ENCODE measurements at places on chromosomes 1 and 21.

DNA sequence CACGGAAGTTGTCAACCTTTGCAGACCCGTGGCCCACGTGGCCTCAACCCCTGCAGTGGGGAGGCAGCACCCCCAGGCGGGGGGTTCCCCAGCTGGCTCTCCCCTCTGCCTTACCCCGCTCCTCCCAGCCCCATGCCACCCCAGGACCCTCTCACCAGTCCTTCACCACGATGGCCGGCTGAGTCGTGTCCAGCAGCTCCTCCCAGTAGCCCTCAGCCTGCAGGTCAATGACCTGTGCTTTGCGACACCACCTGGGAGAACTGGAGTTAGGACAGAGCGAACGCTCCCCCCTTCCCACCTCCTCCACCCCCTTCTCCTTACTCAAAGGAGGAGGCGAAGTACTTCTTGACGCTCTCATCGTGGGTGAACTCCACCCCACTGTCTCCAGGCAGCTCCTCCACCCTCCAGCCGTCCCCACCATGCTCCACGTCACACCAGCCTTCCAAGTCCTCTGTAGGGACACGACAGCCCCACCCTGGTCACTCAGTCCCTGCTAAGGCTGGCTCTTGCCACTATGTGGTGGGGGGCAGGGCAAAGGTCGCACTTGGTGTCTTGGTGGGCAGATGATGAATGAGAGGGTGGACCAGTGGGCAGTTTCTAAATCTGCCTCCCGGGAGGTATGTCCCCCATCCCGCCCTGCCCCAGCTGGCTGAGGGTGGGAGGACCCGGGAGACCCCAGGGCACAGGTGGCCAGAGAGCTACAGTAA, 4.5 kb downstream of the FBXO2 start:
- no peak for DNase-seq

DNA sequence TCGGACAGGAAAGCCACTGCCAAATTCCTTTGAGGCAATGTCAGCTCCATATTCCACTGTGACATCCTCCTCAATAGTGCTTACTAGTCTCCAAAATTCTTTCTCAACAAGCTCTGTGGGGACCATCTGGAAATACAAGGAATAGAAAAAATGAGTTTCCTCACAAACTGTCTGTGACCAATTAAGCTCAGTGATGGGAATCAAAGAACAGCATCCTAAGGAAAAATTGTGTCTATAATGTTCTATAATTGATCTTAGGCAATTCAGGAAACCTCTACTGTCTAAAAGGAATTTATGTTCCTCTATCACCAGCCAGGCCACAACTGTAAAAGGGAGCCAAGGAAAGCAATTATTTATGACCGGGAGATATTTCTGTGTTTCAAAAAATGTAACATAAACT, 46.1 kb upstream of the SYT2 start:
- DNase-seq, result no peak

GRCh38 chr1:55064071-55064581, 24.8 kb downstream of the PCSK9 start:
- DNase-seq, result no peak

GRCh38 chr1:50605186-50605875, 182.1 kb upstream of the DMRTA2 start:
- DNase-seq, result no peak

DNA sequence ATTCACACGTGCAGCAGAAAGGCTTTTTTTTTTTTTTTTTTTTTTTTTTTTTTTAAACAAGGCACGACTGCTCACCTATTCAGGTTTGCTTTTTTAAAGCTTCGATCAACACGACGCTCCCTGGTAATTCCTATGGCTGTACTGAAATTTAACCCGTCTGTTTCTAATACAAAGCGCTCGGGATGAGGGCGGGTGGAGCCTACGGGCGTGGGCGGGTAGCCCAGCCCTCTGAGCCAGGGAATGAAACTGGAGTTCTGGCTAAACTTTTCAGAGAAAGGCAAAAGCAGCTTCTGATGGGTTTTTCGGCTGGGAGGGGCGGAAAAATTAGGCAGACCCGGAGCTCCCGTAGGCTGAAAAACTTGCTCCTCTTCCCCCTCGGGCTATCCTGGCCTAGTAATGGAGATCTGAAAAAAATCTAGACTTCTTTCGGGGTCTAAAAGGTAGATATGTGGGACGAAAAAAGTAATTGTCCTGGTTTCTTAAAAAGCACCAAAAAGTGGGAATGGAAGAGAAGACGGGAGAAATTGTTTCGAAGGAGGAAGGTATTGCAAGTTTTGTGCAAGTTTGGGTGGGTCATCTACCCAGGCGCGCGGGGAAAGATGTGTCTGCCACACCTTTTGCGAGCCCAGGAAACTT, 7.4 kb downstream of the NR5A2 start:
- DNase-seq, result no peak

- DNase-seq, result no peak
Observed at GRCh38 chr1:8239306-8240023, 78.4 kb upstream of the SLC45A1 start.

DNA sequence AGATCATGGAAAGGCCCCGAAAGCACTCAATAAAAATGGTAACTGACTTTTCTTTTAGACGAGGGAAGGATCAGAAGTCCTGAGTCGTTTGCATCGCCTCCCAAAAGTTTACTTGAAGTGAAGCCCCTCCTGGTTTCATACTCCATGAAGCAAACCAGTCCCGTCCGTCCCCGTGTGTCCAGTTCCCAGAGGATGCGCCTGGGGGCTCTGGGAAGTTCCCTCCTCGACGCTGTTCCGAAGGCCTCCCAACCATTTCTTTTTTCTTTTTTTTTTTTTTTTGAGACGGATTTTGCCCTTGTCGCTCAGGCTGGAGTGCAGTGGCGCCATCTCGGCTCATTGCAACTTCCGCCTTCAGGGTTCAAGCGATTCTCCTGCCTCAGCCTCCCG, 661 bp upstream of the OSCP1 start:
- DNase-seq, result no peak

- no peak for DNase-seq
Observed at GRCh38 chr1:218890451-218890850, 283.2 kb upstream of the LYPLAL1 start.

- DNase-seq, result no peak
Observed at GRCh38 chr1:1205769-1206375, 520 bp downstream of the TNFRSF18 start.

GRCh38 chr1:109385417-109385816, 12.3 kb downstream of the SORT1 start:
- no peak for DNase-seq

DNA sequence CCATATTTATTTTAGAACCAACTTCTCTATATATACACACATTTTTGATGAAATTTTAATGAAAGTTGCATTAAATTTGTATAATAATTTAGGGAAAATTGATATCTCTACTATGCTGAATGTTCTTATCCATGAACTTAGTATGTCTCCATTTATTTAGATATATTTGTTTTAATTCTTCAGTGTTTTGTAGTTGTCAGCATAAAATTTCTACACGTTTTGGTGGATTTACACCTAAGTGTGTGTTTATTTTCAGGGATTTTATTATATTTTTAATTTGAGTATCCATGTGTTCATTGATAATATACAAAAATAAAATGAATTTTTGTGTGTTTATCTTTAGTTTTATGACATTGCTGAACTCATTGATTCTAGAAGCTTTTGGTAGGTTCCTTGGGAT, 36.7 kb downstream of the PCBP3 start:
- no peak for DNase-seq

DNA sequence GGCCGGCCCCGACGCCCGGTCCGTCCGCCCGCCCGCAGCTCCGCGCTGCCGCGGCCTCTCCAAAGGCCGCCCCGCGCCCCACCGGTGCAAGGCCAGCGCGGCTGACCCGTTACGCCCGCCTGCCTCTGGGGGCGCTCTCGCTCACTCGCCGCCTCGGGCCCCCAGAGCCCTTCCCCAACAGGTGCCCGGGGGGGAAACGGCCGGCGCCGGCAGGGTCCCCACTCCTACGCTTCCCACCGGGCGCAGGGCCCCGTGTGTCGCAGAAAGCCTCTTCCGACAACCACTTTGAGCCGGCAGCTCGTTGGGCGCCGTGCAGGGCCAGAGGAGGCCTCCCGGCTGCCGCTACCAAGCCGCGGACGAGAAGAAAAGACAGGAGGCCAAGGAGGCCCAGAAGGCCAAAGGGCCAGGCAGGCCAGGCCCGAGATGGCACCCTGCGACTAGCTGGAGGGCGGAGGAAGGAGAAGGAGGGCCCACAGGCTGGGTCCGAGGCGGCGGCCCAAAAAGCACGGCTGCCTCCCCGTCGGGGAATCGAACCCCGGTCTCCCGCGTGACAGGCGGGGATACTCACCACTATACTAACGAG, 64.9 kb upstream of the FCGR2A start:
- peak; percentile 68 for DNase-seq

GRCh38 chr1:185843986-185844385, 109.8 kb downstream of the HMCN1 start:
- no peak for DNase-seq

DNA sequence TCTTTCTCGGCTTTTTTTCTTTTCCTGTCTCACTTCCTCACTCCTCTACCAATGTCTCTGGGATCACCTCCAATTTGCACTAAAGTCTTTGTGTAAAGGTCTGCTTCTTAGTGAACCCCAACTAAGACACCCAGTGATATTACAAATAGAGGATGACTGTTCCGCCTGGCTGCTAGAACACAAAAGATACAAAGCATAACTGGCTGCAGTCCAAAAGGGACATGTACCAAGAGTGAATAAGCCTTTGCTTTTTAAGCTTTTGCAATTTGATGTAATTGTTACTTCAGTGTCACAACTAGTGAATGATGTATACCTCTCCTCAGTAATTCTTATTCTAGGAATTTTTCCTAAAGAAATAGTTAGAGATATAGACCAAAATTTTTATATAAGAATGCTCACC, 82.8 kb upstream of the BEND5 start:
- no peak for DNase-seq

GRCh38 chr1:110360431-110360830, 21.3 kb downstream of the RBM15 start:
- DNase-seq, result no peak

DNA sequence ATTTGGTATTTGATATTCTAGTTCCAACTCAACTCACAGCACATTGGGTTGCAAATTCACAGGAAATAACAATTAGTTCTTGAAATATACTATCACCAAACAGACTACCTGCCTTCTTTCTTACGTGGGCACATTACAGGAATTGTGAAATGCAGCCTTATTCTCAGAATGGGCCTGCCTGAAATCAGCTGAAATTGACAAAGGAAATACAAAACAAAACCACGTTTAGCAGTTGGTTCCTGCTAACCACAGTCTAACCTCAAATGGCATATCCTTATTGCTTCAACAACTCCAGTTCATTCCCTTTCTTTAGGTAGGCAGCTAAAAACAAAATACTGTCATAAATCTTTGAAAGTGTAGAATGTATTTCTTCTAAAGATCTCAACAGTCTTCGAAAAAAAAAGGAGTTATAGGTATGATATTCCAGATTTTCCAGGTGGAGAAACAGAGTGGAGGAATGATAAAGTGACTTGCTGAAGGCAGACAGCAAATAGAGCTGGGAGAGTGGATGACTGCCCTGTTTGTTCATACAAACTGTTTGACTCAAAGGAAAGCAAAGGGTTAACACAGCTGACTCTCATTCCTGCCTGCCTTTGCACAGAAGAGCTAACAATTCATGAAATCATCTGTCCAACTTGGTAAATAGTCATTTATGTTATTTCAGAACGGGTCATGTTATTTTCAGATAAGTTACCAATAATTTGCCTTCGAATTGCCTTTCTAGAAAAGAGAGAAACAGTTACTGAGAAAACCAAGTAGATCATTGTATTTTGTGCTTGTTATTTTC, 1.6 kb upstream of the GREM2 start:
- DNase-seq, result no peak

- DNase-seq, result no peak
Observed at GRCh38 chr1:31897526-31898100, 40.6 kb downstream of the PTP4A2 start.

GRCh38 chr1:39524171-39524570, 32.7 kb downstream of the BMP8A start:
- no peak for DNase-seq

DNA sequence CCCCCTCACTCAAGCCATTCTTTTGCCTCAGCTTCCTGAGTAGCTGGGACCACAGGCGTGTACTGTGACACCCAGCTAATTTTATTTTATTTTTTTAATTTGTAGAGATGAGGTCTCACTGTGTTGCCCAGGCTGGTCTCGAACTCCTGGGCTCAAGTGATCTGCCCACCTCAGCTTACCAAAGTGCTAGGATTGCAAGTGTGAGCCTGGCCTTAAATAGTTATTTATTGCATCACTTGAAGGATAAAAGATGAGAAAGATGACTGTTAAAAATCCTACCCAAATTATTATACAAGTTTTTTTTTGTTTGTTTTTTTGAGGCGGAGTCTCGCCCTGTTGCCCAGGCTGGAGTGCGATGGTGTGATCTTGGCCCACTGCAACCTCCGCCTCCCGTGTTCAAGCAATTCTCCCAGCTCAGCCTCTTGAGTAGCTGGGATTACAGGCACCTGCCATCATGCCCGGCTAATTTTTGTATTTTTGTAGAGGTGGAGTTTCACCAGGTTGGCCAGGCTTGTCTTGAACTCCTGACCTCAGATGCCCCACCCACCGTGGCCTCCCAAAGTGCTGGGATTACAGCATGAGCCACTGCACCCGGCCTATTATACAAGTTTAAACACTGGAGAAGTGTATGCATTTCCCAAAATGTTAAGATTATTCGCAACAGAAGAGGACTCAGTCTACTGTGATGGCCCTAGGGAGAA, 2.3 kb downstream of the UTP11 start:
- DNase-seq, result no peak

DNA sequence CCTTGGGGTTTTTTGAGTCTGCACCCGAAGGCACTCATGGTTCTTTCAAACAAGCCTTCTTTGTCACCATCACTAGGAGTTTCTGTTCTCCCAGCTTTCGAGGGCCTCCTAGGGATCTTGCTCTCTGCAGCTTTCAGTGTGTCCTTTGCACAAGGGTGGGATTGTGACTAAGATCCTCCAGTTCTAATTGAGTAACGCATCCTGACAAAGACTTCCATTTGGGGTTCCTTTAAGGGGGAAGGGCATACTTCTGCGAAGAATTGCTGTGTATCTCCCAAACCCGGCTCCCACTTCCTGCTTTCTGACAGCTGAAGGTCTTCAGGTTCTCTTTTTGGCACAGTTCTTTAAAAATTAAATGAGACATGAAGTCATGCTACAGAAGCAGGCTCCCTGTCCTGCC, 139.4 kb downstream of the EDEM3 start:
- DNase-seq, result no peak

DNA sequence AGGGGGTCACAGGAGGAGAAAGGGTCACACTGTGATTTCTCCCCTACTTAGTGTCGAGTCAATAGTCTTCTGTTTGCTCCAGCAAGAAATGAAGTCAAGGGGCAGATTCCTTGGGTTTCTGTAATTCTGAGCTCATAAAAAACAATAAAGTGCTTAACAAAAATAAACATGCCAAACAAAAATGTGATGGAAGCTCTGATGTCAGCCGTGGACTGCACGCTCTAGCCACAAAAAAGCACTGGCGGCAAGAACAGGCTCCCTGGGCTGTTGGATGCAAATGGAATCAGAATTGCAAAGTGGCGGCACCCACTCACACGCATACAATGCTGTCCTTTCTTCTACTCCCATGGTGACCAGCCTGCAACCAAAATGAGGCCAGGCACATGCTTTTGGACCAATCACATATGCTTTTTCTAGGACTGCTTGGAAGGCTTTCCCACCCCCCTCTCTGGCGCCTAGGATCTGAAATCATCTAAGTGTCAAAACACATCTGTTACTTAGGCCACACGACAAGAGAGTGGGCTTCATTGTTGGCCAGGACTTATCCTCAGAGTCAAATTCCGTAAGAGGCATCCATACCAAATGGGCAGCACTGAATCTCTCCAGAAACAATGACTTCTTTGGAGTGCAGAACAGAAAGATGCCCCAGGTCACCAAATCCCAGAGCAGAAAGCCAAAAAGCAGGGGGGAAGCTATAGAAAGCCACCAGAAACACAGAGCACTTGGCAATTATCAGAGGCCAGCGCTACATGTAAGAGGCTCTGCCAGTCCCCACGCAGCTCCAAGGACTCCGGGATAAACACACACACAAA, 9.2 kb downstream of the C1orf198 start:
- no peak for DNase-seq

Measured in stimulated activated CD8-positive, alpha-beta memory T cell treated with anti-CD3 and anti-CD28 coated beads, Interleukin-15, amount 100 ng/mL, for 48 hours (primary cell).